Stimulated activated naive CD8-positive, alpha-beta T cell treated with anti-CD3 and anti-CD28 coated beads, Interleukin-15, amount 100 ng/mL, for 72 hours (primary cell): ENCODE measurements at places on chromosomes 4 and X.

- DNase-seq, result no peak
Measured at GRCh38 chrX:19697416-19697815, 182.1 kb upstream of the MAP3K15 start.

DNA sequence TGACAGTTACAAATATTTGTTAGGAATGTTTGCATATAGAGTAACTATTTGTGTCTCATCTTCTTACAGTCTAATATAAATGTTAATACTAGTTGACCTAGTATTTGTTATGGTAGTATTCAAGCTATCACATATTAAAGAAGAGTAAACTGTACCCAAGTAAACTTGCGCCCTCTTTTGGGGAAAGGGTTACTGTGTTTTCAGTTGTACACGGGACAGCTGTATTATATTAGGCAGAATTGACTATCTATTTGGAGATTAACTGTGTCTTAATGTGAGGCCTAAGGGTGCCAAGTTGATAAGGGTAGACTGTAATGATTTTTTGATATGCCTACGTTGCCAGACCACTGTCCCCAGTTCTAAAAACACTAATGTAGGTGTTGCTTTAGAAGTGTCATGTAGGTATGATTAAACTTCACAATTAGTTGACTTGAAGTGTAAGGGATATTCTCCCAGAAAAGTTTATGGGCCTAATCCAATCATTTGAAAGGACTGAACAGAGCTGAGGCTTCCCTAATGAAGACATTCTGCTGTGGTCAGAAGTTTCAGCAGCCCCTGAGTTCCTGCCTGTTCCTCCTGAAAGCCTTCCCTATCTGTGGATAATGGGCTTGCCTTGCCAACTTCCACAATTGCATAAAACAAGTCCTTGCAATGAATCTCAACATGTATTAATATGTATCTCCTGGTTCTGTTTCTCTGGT, 172.8 kb upstream of the CXCL13 start:
- no peak for DNase-seq

DNA sequence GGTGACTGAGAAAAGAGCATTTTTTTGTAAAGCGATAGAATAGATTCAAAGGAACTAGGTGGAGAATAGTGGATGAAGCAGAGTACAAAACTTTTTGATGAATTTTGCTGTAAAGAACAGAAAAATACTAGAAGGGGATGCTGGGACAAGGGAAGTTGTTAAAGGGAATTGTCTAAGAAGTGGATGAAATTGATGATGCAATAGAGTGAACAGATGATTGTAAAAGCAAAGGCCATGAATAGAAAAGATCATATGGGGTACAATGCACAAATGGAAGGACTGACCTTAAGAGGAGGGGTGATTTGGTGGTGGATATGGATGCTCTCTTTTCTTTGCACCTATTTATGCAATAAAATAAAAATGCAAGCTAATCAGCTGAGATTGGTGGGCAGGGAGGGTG, 262.7 kb upstream of the MAD2L1 start:
- no peak for DNase-seq

GRCh38 chr4:129364747-129365452, 268.9 kb downstream of the C4orf33 start:
- no peak for DNase-seq

DNA sequence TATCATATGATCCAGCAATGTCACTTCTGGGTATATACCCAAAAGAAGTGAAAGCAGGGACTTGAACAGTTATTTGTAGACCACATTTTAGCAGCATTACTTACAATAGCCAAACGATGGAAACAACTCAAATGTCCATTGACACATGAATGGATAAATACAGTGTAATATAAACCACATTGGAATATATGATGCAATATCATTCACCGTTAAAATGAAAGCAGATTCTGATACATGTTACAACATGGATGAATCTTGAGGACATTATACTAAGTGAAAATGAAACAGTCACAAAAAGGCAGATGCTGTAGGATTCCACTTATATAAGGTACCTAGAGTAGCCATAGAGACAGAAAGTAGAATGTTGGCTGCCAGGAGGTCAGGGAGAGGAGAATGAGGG, 130.5 kb upstream of the SMAD1 start:
- no peak for DNase-seq

GRCh38 chr4:6222761-6223292, 22.5 kb upstream of the JAKMIP1 start:
- no peak for DNase-seq

GRCh38 chrX:25523574-25524540, 508.1 kb upstream of the ARX start:
- DNase-seq, result no peak

- DNase-seq, result no peak
Measured at GRCh38 chrX:8025705-8026104, 98.5 kb upstream of the PNPLA4 start.

- no peak for DNase-seq
Measured at GRCh38 chr4:3862640-3863420, 96.6 kb downstream of the ADRA2C start.

DNA sequence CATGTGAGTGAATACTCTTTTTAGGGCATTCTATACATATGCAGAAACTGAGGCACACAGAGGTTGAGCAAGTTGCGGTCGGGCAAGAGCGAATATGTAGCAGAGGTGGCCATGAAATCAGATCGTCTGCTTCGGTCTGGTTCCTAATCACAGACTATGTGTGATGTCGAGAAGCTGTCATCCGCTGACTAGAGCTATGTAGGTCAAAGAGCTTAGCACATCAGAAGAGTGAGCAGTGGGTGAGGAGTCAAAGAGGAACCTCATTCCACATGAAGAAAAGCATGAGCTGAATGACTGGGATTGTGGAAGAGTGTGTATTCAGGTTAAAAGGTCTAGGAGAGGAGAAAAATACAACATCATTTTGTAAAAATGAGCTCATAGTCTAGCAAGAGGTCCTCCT, 19.0 kb downstream of the GAB3 start:
- DNase-seq, result no peak

DNA sequence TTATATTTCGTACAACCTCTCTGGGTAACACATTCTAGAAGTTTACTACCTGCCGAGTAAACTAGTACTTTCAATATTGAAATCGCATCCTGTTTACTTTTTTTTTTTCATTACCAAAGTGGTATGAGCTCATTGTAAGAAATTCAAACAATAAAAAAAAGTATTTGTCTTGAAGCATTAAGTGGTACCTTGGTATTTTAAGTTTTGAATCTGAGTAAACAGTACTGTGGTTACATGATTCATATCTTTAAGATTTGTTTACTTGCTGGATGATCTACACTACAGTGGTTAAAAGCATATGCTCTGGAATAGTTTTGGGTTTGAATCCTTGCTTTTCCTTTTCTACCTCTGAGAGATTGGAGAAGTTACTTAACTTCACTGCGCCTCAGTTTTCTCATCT, 3.8 kb upstream of the MMGT1 start:
- no peak for DNase-seq

DNA sequence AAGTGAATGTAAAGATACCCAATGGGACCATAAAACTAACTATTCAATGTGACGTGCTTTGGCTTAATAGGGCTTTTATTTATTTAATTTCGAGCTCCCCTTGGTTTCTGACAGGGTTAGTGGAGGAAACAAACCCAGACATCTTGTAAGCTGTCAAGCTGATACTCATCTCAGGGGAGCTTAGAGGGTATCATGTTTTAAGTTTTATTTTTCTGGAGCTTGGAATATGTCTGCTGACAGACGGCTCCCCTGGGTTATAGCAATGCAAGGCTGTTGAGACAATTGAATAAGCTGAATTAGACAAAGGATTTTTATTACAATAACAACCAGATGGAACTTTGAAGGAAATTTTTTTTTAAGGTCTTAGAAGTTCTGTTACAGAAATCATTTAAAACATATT, 456.5 kb downstream of the IL1RAPL1 start:
- no peak for DNase-seq

DNA sequence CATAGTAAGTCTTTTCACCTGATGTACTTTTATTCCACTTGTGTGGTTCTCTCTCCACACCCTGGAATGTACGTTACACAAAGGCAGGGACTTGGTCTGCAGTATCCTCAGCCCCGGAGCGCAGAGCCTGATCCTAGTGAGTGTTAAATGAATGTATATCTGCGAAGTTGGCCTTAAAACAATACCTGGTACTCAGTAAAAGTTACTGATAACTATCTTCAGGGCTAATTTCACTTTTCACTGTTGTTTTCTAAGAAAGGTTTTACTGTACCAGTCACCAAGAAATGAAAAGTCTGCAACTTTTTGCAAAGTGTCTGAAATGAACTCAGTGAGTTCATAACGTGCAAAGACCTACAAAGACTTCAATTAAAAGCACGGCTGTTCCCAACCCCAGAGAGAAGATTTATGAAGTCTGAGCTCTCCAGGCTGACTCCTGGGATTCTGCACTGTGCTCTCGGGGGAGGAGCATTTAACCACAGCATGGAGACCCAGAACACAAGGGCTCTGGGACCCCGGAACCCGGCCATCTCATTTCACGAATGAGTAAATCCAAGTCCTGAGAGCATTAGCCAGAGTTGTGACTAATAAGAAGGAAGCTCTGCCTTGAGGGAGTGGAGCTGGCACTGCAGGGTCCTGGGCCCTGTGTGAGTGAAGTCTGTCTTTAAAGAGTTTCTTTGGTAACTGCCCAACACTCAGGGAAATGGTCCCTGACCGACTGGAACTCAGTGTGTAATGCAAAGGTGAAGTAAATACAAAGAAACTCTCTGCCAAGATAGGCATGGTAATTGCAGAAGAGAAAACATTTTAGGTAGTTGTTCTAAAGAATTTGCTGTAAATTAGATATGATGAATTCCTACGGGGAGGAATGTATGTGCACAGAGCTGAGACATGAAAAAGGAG, 165.8 kb downstream of the NSUN7 start:
- no peak for DNase-seq

GRCh38 chr4:177555007-177555574, 112.9 kb upstream of the AGA start:
- DNase-seq, result peak; percentile 7

GRCh38 chr4:173794662-173795061, 264.6 kb upstream of the HAND2 start:
- DNase-seq, result no peak

GRCh38 chr4:163535657-163536056, 41.2 kb downstream of the TMA16 start:
- no peak for DNase-seq

- no peak for DNase-seq
Measured at GRCh38 chr4:76459291-76459723, 24.3 kb downstream of the SHROOM3 start.

- no peak for DNase-seq
Measured at GRCh38 chr4:113086172-113086695, 36.8 kb downstream of the ANK2 start.
